Daoy (cell line): ENCODE measurements at places on chromosomes 6 and 20. TPM values are rescaled to one million over a fixed set of nuclear protein-coding genes. Genes with fewer than 3 reads are reported as not detected.
A peak's percentile ranks its signal among the peaks of the same experiment; 100 is the strongest.

- DNase-seq = peak; percentile 53
Measured at GRCh38 chr6:45959534-45960145, 56.0 kb downstream of the CLIC5 start.

- DNase-seq = no peak
Measured at GRCh38 chr6:166935353-166935752, 21.0 kb downstream of the RNASET2 start.

GRCh38 chr6:835476-836160, 142.7 kb upstream of the EXOC2 start:
- no peak for DNase-seq

DNA sequence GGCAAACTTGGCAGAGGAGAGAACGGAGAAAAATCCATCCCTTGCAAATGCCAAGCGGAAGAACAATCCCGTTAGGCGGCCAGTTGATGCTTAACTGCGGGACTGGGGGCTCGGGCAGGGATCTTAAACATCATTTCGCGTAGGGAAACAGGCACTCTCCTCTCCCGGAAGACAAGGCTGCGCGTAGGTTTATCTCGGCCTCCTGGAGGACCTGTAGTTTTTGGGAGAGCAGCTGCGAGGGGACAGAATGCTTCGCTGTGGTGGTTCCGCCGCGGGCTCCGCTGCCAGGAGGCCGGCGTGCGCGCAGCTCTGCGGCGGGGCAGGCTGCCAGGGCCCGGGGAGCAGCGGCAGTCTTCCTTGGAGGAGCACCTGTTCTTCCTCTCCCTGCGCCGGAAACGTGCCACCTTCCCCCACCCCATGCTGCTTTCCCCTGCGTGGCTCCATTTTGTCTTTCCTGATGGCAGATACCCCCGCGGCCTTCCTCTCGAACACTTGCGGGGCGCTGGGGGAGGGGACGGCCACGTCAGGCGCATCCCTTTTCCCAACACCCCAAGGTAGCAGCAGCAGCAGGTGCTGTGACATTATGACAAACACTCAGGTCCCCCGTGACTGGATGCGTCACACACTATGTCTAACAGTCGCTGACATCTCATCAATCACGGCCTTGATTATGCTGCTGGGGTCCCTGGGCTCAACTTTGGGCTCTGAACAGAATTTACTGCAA, 230.7 kb upstream of the BTBD3 start:
- DNase-seq = peak; percentile 19

DNA sequence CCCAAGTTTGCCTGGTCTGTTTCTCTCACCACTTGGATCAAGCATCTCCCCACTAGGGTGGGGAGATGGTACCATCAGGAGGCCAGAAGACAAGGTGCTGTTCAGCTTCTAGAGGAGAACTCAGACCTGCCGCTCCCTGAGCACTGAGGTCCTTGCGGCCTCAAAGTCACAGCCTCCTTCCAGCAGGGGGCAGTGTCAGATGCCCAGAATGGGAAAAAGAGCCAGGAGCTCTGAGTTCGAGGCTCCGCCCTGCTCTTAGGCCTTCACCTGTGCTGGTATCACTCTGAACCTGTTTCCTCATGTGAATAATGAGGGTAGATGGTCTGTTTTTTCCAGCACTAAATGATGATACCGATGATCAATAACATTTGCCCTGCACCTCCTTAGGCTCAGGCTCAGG, 68.7 kb downstream of the TOX2 start:
- no peak for DNase-seq

GRCh38 chr6:169097381-169097959, 156.2 kb downstream of the THBS2 start:
- peak; percentile 79 for DNase-seq

DNA sequence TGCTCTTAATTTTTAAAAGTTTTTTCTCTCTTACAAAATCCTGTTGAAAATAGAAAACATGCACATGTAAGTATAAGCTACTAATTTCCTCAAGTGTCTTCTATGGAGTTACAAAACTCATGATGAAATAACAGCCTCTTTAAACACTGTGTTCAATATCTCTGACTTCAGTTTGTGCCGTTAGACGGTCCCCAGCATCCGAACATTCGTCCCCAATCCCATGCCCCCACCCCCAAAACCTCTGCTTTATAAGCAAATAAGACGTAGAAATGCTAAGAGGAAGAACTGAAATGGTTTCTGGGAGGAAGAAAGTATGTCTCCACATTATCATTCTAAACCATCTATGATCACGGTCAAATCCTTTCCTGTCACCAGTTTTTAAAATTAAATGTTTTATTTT, 31.7 kb upstream of the MYB start:
- DNase-seq = no peak

DNA sequence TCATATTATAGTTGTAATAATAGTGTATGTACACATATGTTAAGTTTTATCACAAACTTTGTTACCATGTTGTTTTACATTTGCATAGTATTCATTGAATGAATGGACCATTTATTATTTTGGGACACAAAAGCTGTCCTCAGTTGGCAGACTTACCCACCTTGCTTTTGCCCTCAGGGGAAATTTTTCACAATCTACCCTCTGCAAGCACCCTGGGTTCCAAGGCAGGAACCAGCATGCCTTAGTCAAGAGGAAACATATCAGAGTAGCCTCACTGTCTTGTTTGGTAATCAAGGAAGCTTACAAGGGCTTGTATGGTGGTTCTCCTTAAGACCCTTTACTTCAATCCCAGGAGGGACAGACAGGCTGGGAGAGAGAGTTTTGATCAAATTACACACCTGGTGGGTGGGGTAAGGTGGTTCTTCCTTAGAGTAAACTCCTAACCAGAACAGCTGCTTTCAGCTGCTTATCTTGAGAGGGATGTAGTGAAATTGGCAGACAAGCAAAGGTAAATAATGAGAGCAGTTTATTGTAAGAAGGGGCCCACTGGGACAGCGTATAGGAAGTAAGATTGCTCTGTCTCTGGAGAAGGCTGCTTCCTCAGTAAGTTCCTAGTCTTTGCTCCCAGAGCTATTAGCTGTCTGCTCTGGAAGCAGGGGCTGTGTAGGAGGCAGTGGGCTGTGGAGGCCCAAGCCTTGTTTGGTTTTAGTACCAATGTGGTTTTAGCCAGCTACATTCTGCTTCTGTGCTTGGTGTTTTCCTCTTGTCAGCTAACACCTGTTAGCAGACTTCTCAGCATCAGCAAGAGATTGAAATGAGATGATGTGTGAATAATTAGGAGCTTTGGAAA, 31.1 kb downstream of the BRPF3 start:
- DNase-seq = no peak

- DNase-seq = no peak
Measured at GRCh38 chr20:53989401-53989800, 81.0 kb downstream of the BCAS1 start.

- DNase-seq = no peak
Measured at GRCh38 chr20:20223981-20224380, 143.9 kb upstream of the INSM1 start.

GRCh38 chr6:81226957-81227356, 525.5 kb downstream of the TENT5A start:
- no peak for DNase-seq

DNA sequence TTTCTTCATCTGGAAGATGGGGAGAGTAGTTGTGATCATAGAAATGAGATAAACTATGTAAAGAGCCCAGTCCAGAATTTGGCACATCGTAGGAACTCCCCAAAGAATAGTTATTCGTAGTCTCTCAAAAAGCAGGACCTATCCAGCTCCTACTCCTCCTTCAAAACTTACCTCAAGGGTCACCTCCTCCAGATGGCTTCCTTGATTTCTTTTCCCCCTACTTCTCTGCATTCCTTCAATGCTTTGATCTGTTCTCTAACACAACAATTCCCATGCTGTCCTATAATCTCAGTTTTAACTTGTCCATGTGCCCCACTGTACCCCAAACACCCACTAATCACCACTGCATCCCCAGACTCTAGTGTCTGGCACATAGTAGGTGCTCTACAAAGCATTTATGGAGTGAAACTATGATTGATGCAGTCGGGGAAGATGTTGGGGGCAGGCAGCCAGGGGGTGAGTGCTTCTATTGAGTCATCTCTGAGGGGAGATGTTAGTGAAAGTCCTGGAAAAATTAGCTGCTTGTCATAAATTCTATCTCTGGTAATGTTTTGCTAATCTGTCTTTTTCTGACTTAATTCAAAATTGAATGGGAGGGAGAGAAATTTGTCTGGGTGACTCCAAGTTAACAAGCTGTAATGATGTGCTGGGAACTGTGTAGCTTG, 181.3 kb upstream of the KCNG1 start:
- DNase-seq = no peak

DNA sequence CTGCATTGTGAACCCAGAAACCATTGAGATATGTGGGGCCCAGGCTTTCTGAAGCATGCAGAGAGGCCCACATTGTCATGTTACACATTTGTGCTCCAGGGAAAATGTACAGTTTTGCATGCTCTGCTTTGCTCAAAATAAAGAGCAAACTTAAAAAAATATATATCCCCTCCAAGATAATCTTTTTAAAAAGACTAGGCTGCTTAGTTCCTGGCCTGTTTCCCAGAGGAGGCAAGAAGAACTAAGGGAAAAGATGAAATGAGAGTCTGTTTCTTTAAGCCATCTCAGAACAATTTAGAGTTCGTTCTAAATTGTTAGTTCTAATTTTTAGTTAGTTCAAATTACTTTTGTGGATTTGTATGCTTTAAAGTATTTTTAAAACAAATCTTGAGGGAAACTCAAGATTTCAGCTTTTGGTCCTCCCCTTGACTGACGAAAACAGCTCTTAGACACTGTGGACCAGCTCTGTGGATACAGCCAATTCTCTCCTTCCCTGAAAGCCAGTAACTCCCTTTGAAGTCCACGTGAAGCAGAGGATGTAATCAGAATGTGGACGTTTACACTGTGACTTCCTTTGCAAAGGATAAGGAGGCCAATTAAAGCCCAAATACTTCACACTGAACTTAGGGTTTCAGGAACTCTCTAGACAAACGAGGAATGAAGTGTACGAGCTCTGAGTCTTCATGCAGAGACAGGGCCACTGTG, 84.7 kb downstream of the CD164 start:
- no peak for DNase-seq

DNA sequence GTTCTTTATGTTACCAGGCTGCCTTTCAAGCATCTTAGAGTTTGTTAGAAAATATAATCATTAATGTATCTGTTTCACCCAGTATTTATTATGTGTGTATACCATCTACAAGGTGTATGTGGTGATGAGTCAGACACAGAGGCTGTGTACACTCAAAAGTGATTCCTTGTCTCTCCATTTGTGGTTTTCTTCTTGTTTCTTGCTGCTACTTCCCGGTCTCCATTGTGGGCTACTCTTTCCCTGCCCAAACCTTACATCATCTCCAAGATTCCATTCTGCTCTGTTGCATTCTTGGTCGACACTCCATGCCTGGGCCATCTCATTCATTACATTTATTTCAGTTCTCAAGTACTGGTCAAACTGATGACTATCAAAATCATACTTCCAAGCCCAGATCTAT, 182.2 kb upstream of the STXBP5 start:
- peak; percentile 40 for DNase-seq

DNA sequence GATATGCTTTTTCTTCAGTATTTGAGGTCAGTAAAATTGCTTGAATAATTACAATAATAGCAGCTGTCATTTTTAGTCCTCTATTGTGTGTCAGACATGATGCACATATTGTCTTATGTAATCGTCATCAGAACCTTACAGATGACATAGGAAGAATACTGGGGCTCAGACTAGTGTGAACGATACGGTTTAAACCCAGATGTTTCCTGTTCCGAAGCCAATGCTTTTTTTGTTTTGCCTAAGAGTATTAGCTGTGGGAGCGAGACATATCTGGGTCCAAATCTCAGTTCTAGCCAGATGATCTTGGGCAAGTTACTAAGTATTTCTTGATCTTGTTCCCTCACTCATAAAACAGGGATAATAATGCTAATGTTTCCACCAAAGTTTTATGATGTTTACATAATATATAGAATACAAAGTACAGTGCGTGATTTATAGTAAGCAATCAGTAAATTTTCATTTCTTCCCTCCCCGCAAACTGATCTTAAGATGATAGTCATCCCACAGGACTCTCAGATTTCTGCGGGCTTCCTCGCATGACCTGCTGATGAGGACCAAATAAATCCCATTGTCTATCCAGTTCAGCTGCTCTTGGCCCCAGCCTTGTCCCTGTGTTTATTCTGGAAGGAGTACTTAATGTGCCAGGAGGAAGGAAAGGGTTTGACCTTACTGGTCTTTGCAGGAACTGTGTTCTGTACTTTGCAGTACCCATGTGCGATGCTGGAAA, 98.2 kb downstream of the CAP2 start:
- no peak for DNase-seq

DNA sequence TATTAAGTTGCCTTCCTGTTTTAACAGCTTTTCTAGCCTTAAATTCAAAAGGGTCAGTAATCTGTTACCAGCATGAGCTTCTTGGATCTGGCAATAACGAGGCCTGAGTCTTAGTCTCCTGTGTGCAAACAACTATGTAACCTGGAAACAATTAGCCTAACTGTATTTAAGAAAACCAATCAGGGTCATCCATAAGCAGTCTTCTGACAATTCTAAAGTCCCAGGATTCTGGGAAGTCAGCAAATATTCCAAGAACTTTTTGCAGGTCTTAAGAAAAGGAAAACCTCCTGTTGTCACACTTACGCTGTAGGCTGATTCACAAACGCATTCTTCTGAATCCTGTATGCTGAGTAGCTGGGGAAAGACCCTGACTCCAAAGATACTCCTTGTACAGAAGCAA, 90.4 kb downstream of the COL12A1 start:
- DNase-seq = no peak

DNA sequence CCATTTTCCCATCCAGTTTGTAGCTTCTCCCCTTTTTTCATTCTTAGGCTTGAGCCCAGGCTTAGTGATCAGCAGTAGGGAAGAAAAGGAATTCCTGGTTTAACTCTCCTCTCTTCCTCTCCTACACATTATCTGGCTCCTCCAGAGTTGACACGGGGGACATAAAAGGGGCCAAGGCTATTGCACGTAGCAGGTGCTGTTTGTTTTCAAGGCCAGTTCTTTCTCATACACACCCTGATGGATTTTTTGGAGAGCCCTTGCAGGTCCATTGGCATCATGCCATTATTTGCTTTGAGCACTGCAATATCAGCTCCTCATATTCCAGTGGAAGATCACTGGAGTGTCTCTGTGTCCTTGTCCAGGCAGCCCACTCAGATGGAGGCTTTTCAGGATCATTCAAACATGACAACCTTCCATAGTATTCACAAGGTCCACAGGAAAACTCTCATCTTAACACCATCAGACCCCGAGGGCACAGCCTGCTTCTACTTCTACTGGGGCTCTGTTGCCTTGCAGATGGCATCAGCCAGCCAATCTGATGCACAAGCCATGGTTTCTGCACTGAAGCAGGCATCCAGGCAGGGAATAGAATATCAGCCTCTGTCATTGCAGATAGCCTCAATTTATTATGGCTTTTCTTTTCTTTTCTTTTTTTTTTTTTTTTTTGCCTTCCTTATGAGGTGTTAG, 18.8 kb downstream of the PLCB4 start:
- DNase-seq = no peak

GRCh38 chr6:25311331-25311840, 32.2 kb downstream of the CARMIL1 start:
- DNase-seq = peak; percentile 78

- peak; percentile 79 for DNase-seq
Measured at GRCh38 chr6:112221981-112222852, 32.1 kb downstream of the LAMA4 start.

Gene GSTA2
- not detected in 2 replicates for total RNA-seq

Gene SLC24A3
- total RNA-seq = 0.06 TPM in 1 of 2 replicates, not detected in the other

Gene F13A1
- 0.06 and 0.12 TPM in 2 replicates for total RNA-seq

Gene SPO11
- not detected in 2 replicates for total RNA-seq

Gene SUPT3H
- 35.8 and 49.7 TPM in 2 replicates for total RNA-seq

Gene GMPR
- 6.0 and 6.5 TPM in 2 replicates for total RNA-seq

Gene LIME1
- 2.4 and 3.6 TPM in 2 replicates for total RNA-seq

Gene TFAP2A
- 4.5 and 5.6 TPM in 2 replicates for total RNA-seq

Gene RFX6
- not detected in 2 replicates for total RNA-seq
